RWPE2 (cell line): ENCODE measurements at places on chromosomes 2 and 18.

- no peaks in the 10 kb centered on the region for H3K27me3 ChIP-seq
- no peaks in the 10 kb centered on the region for H3K36me3 ChIP-seq
- no peak for DNase-seq
- no peak overlapping the region for H3K4me3 ChIP-seq
These were observed 397.8 kb downstream of the NBAS start for GRCh38 chr2:15163326-15163725.

GRCh38 chr2:72920318-72921087 is 3.2 kb downstream of the EMX1 start:
- no peaks in the 10 kb centered on the region for H3K4me1 ChIP-seq
- H3K27ac ChIP-seq, result no peak overlapping the region
- no peaks in the 10 kb centered on the region for H3K36me3 ChIP-seq
- peaks cover 98% of the 10 kb centered on the region for H3K27me3 ChIP-seq
- no peak overlapping the region for H3K4me3 ChIP-seq
- no peak for DNase-seq

GRCh38 chr2:222268311-222268990 is 30.3 kb downstream of the PAX3 start:
- DNase-seq, result no peak
- H3K27me3 ChIP-seq, result peaks cover 63% of the 10 kb centered on the region
- H3K4me3 ChIP-seq, result no peak overlapping the region

DNA sequence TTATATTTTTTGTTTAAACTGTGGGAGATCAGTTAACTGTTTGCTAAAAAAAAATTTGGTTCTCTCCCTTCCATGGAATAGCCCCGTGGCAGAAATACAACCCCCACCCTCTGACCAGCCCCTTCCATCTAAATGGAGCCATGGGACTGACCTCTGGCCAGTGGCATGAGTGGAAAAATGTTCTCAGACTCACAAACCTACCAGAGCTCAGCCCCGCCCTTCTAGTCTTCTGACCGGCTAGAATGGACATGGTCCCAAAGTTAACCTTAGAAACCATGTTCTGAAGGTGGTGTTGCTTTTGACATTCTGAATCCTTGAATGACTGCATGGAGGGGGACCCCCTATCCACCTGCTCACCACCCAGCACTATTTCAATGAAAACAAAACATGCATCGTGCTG is 1.3 kb upstream of the CHRNA1 start:
- H3K27ac ChIP-seq, result no peak overlapping the region
- no peaks in the 10 kb centered on the region for H3K4me1 ChIP-seq
- DNase-seq, result no peak
- H3K27me3 ChIP-seq, result no peaks in the 10 kb centered on the region
- no peak overlapping the region for H3K4me3 ChIP-seq
- H3K36me3 ChIP-seq, result no peaks in the 10 kb centered on the region

- no peaks in the 10 kb centered on the region for H3K27me3 ChIP-seq
- H3K36me3 ChIP-seq, result no peaks in the 10 kb centered on the region
- no peak overlapping the region for H3K4me3 ChIP-seq
- H3K4me1 ChIP-seq, result peaks cover 5% of the 10 kb centered on the region
These were observed 229.8 kb downstream of the VAPA start for GRCh38 chr18:10143596-10143995.

DNA sequence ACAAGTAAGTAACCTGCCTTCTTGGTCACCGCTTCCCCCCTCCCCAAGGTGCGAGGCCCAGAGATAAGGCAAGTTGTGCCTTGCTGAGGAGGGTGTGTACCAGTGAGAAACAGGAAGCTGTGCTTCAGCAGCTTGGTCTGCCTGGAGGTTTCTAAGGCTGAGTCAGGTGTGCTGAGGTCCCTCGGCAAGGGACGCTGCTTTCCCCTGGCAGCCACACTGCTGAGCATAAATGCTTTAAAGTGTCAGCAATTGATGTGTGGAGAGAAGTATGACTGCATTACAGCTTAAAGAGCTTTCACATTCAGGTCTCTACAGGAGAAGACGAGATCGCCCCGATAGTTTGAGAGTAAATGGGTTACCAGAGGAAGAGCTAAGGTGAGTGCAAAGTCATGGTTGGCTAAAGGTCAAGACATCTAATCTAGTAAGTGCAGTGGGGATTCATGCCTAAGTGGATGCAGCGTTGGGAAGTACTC is 86.9 kb downstream of the LIMS1 start:
- peak; percentile 69 for DNase-seq
- no peaks in the 10 kb centered on the region for H3K36me3 ChIP-seq
- peak overlapping the region; percentile 4 for H3K4me3 ChIP-seq
- H3K27ac ChIP-seq, result peak overlapping the region; percentile 84

- H3K36me3 ChIP-seq, result no peaks in the 10 kb centered on the region
- H3K27me3 ChIP-seq, result no peaks in the 10 kb centered on the region
- H3K27ac ChIP-seq, result no peak overlapping the region
- no peak for DNase-seq
These were observed 197.7 kb downstream of the ALPK2 start for GRCh38 chr18:58431215-58431614.

DNA sequence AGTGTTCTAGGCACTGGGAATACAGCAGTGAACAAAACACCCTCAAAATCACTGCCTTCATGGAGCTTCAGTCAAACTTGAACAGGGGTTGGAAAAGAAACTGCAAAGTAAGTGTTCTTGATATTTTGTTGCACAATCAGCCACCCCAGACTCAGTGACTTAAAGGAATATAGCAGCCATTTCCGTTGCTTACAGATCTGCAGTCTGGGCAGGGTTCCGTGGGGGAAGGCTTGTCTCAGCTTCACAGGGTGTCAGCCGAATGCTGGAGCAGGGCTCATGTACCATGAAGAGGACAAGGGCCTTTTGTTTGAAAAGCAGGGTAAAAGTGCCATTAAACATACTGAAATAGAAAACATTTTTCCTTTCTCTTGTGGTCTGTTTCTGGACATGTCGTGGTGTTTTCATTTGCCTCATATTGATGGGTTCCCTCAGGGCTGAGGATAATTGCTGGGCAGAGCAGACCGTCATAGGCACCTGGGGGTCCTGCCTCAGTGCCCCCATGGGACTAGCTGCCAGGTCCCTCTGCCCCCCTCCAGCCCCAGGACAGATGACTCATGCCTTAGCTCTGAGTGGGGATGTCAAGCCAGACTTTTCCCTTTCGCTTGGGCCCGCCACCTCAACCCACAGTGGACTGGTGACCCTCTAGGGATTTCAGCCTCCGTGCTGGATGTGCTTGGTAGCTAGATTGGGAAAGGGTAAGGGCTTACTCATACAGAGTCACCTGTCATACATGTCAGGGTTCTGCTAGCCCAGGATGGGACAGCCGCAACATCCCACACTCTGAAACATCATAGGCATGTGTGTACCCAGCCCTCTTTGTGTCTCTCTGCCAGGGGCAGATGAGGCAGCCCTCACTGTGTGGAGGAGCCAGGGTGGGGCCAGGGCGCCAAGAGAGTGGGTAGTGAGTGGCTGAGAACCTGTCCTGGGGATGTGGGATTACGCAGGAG is 96.5 kb downstream of the PTPRM start:
- no peak overlapping the region for H3K4me3 ChIP-seq
- H3K4me1 ChIP-seq, result no peaks in the 10 kb centered on the region
- no peaks in the 10 kb centered on the region for H3K27me3 ChIP-seq

DNA sequence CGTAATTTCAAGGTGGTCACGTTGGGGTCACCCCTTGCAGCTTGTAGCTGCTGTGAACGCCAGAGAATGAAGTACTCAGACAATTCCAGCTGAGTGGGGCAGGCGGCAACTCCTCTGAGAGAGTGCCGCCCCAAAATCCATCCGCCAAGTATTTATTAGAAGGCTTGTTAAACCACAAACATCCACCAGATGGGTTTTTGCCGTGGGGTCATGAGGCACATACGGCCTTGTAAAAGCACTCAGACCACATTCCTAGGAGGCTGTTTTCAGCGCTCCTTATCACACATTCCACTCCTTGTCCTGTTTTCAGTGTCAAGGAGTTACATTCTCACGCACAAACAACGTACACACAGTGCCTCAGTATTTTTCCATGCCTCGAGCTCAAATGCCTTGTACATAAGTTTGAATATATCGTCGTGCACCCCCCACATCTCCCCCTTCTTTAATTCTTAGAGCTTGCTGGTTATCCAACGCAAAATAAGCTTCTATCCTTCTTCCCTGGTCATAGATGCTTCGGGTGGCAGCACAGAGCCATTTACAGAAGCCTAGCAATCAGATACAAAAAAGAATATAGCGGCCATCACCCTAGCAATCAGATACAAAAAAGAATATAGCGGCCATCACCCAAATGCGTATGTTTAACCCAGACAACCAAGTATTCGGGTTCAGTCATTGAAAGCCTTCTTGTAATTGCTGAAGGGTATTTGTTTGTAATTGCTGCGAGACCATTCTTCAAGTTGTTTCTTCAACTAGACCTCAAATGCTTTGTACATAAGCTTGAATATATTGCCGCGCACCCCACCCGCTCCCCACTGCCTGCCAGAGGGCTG is 7.3 kb downstream of the ALPP start:
- H3K27me3 ChIP-seq, result peaks cover 85% of the 10 kb centered on the region
- no peak for DNase-seq
- no peak overlapping the region for H3K27ac ChIP-seq
- H3K36me3 ChIP-seq, result no peaks in the 10 kb centered on the region
- H3K4me1 ChIP-seq, result no peaks in the 10 kb centered on the region
- no peak overlapping the region for H3K4me3 ChIP-seq

- no peak overlapping the region for H3K27ac ChIP-seq
- H3K4me1 ChIP-seq, result peaks cover 8% of the 10 kb centered on the region
- H3K4me3 ChIP-seq, result no peak overlapping the region
- DNase-seq, result no peak
- H3K36me3 ChIP-seq, result no peaks in the 10 kb centered on the region
These were observed 264.8 kb downstream of the KLHL29 start for GRCh38 chr2:23649819-23650218.
